Neural progenitor cell (in vitro differentiated cells): ENCODE measurements at places on chromosomes 1 and 21.

DNA sequence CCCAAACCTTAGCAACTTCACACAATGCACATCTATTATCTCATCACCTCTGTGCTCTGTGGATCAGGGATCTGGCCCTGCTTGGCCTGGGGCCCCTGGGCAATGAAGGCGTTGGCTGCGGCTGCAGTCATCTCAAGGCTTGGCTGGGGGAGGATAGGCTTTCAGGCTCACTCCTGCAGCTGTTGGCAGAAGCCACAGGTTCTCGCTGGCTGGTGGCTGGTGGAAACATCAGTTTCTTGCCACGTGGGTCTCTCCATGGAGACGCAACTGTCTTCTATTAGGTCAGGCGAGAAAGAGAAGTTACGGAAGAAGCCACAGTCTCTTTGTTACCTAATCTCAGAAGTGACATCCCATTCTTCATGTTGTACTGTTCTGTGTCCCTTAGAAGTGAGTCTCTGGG lies 3.6 kb upstream of the NPPA start:
- no peak for DNase-seq

- no peak for DNase-seq
These were observed 6.9 kb downstream of the TNFRSF1B start for GRCh38 chr1:12173631-12174121.

- DNase-seq: no peak
These were observed 11.4 kb downstream of the MAST2 start for GRCh38 chr1:45814776-45815175.

DNA sequence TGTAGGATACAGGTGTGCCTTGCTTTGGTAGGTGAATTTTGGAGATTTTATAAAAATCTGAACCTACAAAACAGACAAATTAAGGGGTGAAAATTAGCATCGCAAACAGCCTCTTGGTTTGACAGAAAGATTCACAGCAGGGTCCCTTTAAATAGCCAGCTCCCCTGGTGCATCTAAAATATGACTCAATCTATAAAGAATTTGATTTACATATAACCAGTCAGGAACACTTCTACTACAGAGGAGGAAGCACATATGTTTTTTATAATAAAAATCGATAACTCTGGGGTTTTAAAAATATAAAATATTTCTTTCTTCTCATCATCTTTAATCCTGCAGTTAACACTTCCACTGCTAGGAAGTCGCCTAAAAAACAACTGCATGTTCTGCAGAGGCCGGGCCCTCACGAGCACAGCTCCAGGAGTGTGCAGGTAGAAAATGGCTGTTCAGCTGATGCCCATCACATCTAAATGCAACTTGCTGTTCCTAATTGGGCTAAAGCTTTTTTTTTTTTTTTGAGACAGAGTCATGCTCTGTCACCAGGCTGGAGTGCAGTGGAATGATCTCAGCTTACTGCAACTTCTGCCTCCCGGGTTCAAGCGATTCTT lies 203.4 kb downstream of the HS2ST1 start:
- no peak for DNase-seq

GRCh38 chr1:117985973-117986372 lies 56.4 kb downstream of the WDR3 start:
- DNase-seq: no peak

DNA sequence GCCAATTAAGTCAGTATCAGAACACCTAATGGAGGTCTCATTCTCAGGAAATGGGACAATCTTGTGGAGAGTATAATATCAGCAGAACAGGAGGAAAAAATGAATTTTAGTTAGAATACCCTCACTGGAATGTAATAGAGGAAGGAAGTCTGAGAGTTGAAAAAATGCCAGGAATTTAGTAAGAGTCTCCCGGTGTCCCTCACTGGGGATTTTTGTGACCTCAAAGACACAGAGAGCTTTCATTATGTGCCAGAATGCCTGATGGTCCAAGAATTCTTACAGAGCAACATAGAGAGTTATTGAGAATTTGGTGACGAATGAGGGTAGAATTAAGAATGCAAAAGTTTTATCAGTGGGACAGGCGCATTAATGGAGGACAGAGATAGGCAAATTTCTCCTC lies 443.5 kb upstream of the B3GALT2 start:
- peak; percentile 15 for DNase-seq
